Transverse colon (tissue), 4 donors: ENCODE measurements at places on chromosomes 11 and 22.

GRCh38 chr11:33375236-33375635, 118.1 kb downstream of the HIPK3 start:
- H3K27ac ChIP-seq, result no peak overlapping the region
- H3K27me3 ChIP-seq, result peaks cover 73% of the 10 kb centered on the region
- H3K4me3 ChIP-seq, result peak overlapping the region; percentile 58
- no peak for DNase-seq

DNA sequence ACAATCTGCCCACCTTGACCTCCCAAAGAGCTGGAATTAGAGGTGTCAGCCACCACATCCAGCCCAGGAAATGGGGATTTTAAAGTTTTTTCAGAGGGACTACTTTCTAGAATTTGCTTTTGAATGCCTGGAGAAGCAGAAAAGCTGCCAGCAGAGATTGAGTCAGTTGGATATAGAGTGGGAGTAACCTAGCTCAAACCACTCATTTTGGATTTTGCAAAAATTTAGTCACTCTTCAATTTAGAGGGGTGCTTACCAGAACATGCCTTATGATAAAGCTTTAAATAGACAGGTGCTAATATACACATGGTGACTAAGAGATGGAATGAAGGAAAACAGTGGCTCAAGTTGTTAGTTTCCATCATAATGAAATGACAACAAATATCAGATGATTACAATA, 26.5 kb upstream of the PSMA1 start:
- no peak overlapping the region for H3K27ac ChIP-seq
- H3K4me1 ChIP-seq, result no peaks in the 10 kb centered on the region
- no peak for DNase-seq
- H3K4me3 ChIP-seq, result no peak overlapping the region

- no peaks in the 10 kb centered on the region for H3K4me1 ChIP-seq
- H3K36me3 ChIP-seq, result no peaks in the 10 kb centered on the region
- no peak for DNase-seq
- no peak overlapping the region for H3K4me3 ChIP-seq
- H3K27me3 ChIP-seq, result no peaks in the 10 kb centered on the region
Measured at GRCh38 chr11:100810146-100810545, 123.1 kb downstream of the ARHGAP42 start.

DNA sequence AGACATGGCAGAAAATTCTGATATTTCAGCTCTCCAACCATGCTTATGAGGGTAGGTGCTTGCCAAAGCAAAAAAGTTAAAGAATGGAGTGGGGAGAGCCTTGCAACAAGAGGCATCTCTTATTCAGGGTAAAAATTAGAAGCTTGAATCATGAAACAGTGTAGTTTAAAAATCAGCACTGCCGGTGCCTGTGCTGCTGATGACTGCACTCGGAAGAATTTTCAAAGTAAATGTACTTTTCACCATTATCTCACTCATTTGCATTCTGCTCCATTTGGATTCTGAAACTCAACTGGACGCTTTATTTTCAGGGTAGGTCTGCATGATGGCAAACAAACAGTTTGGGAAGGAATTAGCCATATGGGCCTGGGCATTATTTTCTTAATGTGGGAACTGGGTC, 126.3 kb downstream of the KIRREL3 start:
- H3K4me1 ChIP-seq, result no peaks in the 10 kb centered on the region
- no peaks in the 10 kb centered on the region for H3K36me3 ChIP-seq
- no peak overlapping the region for H3K27ac ChIP-seq
- H3K27me3 ChIP-seq, result no peaks in the 10 kb centered on the region
- no peak for DNase-seq

DNA sequence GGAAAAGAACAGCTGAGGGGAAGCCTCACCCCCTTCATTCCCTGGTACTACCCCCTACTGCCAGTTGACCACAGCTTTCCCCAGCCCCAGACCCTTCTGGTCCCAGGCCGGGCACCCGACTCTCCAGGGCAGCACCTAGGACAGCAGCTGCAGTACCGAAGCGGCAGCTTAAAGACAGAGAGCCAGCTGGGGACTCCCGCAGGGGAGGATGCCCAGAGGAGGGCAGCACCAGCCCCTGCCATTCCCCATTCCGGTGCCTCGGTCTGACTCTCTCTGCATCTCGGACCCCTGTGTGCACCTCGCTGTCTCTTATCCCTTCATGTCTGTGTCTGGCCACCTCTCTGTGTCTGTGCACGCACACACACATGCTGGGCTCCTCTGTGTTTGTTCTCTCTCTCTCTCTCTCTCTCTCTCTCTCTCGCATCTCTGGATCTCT, 9.4 kb downstream of the IGSF9B start:
- no peak for DNase-seq
- no peak overlapping the region for H3K27ac ChIP-seq
- H3K36me3 ChIP-seq, result no peaks in the 10 kb centered on the region
- H3K4me1 ChIP-seq, result peaks cover 33% of the 10 kb centered on the region
- H3K27me3 ChIP-seq, result no peaks in the 10 kb centered on the region
- no peak overlapping the region for H3K4me3 ChIP-seq
